Ecto neural progenitor cell (in vitro differentiated cells): ENCODE measurements at places on chromosomes 3 and 15.

DNA sequence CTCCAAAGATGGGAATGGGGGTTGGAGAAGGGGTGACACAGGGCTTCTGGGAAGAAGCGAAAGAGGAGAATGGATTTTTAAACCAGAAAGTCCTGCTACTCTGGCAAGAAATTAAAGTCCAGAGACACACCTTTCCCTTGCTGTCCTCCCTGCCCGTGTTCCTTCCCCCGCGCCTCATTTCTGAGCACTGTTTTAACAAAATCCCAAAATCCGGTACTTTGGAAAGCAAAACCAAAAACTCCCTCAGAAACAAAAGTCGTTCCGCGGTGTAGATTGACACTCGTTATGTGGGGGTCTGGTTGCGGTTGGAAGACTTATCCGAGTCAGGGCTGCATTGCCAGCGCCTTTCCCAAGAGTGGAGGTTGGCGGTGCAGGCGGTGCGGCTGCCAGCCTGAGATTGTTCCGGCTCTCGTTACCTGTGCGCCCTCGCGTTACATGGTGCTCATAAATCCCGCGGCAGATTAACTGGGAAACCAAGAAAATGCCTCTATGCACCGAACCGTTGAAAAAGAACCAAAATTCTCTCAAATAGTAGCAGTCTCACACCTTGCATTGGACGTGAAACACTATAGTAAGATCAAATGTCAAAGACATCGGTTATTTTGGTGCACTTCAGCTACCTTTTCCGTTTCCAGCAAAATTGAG is 217.7 kb downstream of the MEIS2 start:
- peak; percentile 53 for DNase-seq

GRCh38 chr15:90881978-90882721 is 2.2 kb upstream of the FES start:
- DNase-seq = no peak

GRCh38 chr3:129023909-129024308 is 22.8 kb downstream of the EFCC1 start:
- DNase-seq = no peak

- DNase-seq = no peak
Observed at GRCh38 chr15:44385344-44385942, 42.0 kb upstream of the CTDSPL2 start.

- DNase-seq = no peak
Observed at GRCh38 chr3:5332270-5332956, 144.9 kb downstream of the EDEM1 start.

DNA sequence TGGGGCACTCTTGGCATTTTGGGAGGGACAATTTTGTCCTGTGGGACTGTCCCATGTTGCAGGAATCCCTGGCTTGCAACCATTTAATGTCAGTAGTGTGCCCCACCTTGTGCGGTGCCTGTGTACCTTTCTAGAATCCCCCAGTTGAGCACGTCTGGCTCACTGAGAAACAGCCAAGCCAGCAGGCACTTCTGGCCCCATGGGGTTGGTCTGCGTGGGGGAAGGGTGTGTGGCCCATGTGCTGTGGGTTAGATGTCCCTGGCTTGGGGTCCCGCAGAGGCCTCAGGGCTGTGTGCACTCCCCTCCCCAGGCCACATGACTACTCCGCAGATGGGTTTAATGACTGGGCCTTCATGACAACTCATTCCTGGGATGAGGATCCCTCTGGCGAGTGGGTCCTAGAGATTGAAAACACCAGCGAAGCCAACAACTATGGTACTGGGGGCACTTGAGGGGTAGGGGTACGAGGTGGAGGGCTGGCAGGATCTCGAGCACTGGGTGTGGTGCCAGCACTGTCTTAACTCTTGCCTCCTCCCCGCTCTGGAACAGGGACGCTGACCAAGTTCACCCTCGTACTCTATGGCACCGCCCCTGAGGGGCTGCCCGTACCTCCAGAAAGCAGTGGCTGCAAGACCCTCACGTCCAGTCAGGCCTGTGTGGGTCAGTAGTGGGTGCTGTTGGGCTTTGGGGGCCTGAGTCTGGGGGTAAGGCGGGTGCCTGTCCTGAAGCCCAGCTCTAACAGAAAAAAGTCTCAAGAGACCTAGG is 3.7 kb upstream of the FES start:
- no peak for DNase-seq

DNA sequence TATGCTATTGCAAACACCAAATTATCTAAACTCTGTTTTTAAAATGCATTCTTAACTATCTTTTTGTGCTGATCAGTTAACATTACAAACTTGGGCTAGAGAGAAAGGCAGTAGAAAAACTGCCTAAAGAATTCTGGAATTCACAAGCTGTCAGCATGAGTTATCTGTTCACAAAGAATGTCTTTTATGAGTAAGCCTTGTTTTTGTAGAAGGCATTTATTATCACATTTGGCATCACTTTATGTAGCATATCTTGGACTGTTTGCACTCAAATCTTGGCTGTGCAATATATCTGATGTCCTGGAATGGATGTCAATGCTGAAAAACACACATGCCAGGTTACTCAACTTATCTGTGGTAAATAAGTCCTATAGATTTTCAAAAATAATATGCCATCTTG is 15.5 kb upstream of the BCHE start:
- no peak for DNase-seq

- no peak for DNase-seq
Observed at GRCh38 chr3:171462224-171462623, 2.0 kb upstream of the TNIK start.

- DNase-seq = no peak
Observed at GRCh38 chr3:150653110-150653561, 50.0 kb downstream of the SELENOT start.

DNA sequence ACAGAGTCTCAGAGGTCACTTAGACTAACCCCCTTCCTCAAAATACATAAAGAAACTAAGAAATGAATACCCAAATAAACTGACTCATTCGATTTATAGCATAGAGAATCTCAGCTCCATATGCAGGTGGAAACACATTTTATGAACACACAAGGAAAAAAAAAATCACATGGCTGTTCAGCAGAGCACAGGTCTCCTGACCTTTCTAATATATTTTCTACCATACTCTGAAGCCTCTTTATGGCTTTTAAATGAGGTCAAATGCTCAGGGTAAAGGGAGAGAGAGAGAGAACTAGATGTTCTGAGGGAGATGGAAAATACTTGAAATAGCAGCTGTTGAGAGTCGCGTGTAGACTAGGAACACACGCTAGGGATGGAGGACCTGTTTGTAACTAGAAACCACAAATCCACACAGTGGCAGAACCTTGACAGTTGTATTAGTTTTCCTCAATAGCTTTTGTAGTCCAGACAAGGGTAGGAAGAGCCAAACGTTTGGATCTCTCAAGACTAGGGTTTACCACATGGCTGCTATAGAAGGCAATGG is 165.3 kb downstream of the FMN1 start:
- DNase-seq = no peak

GRCh38 chr3:56591262-56591661 is 34.3 kb downstream of the CCDC66 start:
- no peak for DNase-seq

DNA sequence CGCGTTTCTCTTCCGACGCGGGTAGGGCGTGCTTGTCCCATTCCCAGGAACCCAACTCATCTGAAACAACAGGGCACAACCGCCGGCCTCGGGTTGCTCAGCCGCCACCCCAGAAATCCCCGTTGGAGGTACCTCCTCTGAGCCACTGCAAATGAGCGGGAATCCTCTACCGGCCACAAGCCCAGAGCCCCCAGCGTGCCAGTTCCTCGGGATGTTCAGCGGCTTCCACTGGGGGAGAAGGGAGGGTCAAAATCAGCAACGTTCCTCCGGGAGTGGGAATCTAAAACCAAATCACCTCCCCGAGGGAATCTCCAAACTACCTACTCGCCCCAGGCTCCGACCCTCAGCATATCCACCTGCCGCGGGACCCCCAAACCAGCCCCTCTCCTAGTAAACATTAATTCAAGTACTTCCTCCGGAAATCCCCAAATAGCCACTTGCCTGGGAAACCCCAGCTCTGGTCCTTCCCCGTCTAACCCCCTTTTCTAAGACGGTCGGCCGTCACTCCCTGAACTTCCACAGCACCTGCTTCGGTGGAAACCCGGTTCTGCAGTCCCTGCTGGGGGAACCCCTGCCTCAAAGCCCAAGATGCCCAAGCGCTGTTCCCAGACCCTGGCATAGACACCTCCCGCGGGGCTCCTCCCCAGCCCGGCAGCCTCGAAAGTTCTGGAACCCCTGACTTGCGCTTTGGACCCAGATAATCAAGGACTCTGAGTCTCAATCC is 887 bp downstream of the OXTR start:
- DNase-seq = peak; percentile 50

DNA sequence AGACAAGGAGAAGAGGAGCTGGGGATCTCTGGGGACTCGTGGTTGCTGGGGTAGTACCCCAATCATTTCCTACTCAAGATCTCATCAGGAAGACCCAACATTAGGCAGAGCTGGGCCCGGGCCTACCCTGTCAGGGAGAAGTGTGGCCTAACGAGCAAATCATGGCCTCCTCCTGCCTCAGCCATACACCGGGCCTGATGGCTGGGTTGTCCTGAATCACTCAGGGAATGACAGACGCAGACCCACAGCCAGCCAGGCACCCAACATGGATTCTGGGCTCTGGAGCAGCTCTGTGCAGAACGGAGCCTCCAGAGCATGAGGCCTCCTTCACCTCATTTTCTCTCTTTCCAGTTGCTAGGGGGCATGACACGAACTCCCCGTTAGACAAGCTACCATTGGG is 19.7 kb downstream of the ITGA11 start:
- peak; percentile 25 for DNase-seq

- DNase-seq = no peak
Observed at GRCh38 chr3:189204937-189205336, 33.2 kb downstream of the TPRG1 start.

GRCh38 chr3:52495777-52496602 is 852 bp downstream of the STAB1 start:
- no peak for DNase-seq

DNA sequence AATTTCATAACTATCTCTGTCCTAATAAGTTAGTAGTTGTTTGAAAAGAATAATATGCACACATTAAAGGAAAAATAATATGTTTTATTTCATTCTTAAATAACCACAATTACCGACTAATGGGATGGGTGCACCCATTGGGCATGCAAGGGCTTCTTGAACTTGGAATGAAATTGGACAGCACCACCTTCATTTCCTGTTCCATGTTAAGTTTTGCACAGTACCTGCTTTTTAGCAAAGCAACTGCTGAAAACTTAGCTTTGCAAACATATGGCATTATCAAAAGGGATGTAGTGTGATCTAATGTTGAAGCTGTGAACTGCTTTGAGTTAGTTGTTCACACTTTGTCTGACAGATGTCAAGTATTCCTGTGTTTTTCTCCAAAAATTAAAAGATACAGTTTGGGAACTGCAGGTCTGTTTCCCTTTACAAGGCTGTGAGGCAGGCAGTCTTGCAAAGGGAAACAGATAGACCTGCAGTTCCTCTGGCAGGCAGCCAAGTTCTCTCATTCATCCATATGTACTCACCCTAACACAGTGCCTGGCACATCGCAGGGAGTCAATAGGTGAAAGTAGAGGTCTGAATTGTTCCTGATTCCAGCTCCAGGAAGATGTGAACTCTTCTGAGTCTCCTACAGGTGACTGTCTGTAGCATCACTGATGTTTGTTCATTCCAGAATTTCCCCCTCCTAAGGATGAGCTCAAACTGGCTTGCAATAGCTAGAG is 64.3 kb upstream of the GOLGA8B start:
- DNase-seq = no peak

GRCh38 chr3:56976651-56977560 is 83.6 kb upstream of the SPATA12 start:
- DNase-seq = no peak

DNA sequence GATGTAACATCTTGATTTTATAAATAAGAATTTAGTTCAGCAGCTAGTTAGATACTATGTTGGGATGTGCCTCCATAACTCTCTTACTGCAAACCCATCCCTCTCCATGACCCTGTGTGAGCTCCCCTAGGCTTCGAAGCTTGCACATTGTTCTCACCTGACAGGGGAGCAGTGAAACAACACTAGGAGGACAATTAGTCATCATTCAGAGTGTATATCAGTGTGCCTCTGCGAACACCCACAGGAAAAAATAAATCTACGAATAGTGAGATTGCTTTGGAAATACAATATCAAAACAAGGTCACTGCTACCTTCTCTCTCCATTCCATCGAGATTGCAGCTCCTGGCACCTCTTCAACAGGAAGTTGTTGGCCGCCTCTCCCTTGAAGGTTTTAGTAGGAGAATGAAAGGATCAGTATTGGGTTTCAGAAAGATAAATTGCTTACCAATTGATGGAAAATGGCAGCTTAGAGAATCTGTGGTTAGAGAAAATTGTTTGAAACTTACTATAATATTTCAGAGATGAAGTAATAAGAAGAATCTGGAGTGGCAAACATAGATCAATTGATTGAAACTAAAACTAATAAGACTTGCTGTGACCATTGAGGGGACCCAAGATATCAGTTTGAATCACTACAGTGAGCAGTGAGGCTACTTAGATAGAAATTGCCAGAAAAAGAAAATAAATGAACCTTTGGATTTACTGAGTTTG is 103.2 kb downstream of the CHL1 start:
- no peak for DNase-seq

DNA sequence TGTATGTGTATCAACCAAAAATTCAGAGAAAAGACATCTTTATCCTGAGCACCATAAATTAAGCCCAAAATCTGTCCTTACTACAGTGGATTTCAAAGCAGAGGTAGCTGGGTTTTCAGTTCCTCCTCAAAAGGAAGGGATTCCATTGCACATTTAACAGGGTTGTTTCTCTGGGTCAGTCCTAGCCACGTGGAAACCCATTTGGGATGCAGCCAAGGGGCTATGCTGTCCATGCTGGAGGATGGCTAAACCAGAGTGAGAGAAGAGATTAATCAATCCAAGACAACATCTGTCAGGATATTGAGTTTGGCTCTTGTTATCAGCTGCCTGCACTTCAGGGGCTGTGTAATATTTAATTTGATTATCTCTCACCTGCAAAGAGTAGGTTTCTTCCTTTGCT is 28.1 kb downstream of the LSAMP start:
- no peak for DNase-seq

DNA sequence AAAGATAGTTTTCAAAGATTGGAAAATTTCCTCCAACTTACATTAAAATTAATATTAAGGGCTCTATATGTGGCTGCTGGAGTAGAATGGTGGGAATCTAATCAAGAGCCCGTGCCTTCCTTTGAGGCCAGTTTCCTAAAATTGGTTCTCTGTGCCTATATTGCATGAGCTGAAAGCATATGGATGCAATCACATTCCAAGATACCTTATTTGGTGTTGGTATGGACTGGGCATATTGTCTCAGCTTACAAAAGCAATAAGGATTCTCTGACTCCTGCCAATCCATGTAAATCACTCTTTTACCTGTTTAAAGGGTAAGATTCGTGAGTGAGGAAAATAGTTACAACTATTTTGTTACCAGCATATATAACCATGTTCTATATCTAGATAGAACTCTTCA is 111.6 kb downstream of the GREM1 start:
- DNase-seq = no peak

- peak; percentile 66 for DNase-seq
Observed at GRCh38 chr15:63915873-63916771, 82.4 kb upstream of the HERC1 start.

DNA sequence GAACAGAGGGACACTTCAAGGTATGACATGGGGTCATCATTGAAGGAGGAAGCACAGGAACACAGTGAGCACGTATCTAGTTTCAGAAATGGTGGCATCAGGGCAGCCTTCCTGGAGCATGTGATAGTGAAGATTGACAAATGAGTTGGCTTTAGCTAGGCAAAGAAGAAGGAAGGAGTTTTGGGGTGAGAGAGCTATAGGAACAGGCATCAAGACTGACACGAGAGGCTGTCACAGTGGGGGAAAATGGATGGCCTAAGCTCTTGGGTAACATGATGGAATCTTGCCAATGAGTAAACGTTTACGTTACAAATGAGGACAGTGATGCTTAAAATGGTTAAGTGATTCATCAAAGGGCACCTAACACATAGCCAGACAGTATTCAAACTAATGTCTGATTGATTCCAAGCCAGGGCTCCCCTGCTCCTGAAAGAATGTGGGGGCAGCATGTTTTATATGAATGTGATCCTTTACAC is 23.1 kb upstream of the GPR171 start:
- DNase-seq = no peak
